Posterior cingulate gyrus (tissue), 11 donors: ENCODE measurements at places on chromosomes 5 and 9.
A peak's percentile ranks its signal among the peaks of the same experiment; 100 is the strongest.

DNA sequence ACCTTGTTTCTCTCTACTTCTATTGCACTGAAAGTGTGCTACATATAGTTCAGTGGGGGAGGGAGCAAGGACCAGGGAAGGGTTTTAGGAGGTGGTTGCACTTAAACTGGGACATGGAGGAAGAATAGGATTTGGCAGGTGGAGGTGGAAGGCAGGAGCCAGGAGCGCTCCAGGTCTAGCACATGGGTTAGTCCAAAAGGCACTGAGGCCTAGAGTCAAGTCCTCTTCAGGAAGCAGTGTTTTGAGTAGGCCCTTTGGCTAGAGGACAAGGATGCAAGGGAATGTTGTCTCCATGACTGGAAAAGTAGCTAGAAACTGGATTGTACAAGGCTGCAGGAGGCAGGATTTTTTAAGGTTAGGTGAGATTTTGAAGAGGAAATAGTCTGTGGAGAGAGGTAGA, 31.5 kb downstream of the AOPEP start:
- DNase-seq: no peak

DNA sequence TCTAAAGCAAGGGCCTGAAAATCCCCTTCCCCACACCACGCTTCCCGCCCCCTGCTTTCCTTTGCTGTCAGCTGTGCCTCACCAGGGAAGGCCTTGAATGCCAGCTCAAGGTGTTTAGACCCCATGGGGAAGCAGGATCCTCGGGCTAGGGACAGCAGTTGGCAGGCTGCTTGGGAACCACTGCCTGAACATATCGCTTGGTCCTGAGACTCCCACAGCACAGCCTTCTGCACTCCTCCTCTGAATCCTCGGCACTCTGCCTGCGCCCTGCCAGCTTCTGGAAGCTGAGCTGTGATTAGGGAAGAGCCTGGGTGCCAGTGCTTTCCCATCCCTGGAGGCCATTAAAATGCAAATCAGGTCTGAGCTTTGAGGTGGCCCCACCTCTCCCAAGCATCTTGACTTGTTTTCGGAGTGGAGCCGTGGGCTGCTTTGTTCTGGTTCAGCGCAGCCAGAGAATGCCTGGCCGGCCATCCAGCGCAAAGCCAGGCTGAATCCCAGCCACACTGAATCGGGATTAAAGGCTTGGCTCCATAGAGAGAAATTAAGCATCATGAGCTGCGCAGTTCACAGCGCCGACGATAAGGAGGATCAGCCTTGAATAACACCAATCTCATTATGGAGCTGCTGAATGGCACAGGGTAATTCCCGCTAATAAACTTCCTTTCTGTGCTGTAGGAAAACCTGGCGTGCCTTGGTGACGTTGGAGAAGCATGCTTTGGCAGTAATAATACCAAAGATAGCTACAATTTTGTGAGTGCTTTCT, 40.0 kb downstream of the AMBP start:
- DNase-seq: peak; percentile 83

GRCh38 chr5:103404483-103404882, 145.9 kb downstream of the MACIR start:
- DNase-seq: no peak

DNA sequence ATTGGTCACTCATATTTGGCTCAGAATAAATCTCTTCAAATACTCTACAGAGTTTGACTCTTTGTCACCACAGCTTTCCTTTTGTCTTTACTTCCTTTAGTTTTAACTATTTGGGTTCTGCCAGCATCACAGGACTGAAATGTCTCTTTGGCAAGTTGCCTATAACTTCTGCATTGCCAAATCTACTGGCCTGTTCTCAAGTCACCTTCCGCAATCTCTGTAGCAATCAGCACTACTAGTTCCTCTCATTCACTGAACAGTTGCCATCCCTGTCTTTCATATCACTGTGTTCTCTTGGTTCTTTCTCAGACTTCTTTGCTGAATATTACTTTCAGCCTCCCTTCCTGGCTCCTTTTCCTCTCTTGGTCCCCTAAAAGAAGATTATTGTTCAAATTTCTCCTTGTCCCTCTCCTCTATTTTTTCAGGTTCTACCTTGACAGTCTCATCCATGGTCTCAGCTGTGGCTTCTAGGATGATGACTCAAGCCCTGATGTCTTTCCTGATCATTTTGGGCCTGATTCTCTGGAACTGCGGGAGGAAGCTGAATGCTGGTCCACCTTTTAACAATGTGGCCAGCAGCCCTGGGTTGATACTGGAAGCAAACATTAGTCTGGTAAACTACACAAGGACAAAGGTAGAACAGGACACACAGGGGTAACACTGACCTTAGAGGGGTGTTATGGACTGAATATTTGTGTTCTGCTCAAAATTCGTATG, 44.0 kb upstream of the LIFR start:
- DNase-seq: no peak

DNA sequence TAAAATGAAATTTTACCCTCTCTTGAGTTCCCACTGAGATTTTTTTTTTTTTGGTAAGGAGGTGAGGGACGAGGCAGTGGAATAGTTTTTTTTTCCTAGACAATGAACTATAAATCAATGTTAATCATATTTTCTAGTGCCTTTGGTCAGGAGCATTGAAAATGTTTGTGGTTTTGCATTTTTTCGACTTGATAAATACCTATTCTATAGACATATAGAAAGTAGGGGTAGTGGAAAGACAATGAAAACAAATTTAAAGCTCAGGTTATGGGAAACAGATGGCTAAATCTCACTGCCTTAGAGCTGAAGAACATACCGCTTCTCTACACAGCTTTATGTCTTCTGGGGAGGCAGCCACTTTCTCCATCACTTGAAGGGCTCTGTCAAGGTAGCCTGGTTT, 94.3 kb downstream of the MRPS27 start:
- no peak for DNase-seq

- no peak for DNase-seq
Observed at GRCh38 chr5:74233091-74233490, 407.4 kb downstream of the ENC1 start.

DNA sequence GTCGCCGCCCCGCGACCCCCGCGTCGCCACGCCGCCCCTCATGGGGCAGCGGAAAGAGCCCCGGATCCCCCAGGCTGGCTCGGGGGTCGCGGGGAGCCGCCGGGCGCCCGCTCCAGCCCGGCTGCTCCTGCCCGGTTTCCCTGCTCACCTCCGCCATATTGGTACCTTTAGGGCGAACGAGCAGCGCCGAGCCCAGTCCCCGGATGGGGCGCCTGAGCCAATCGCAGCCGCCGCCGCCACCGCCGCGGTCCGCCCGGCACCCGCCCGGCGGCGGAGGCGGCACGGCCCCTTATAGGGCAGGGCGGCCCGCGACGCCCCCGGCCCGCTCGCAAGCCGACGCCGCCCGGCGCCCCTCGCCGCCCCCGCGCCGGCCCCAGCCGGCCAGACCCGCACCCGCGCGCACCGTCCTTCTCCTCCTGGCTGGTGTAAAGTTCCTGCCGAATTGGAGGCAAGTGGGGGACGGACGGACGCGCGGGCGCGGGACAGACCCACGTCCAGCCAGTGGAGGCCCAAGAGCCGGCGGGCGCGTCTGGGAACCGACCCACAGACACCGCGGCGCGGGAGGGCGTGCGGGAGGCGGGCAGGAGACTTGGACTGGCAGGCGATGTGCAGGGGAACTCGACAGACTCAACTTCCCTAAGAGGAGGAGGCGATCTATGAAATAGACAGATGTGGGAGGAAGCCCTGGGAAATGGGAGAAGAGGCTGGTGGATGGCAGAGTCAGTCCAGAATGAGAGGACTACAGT, at the start of gene MIER3:
Gene MIER3, minus strand, starts transcription at position 178 of the 746 bp plus-strand sequence. Its CDS starts 21 bp downstream, at position 157.
- peak; percentile 95 for DNase-seq
